NCI-H2171 (cell line): ENCODE measurements at places on chromosomes 3 and 15.

DNA sequence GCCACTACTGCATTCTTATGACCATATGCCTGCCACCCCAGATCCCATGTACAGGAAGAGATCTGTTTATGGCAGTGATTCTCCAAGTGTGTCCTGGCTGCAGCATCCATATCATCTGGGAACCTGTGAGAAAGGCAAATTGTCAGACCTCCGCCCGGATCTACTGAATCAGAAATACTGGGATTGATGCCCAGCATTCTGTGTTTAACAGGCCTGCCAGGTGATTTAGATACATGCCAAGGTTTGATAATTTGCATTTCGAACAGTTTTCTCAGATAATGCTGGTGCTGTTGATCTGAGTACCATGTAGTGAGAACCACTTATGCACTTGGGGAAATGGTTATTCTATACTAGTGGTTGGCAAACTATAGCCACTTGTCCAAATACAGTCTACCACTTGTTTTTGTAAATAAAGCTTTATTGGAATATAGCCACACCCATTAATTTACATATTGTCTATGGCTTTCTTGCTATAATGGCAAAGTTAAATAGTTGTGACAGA lies 165.4 kb downstream of the SSR3 start:
- DNase-seq: no peak

GRCh38 chr15:80870366-80870765 lies 91.2 kb downstream of the CEMIP start:
- DNase-seq: no peak

- no peak for DNase-seq
Measured at GRCh38 chr3:14691239-14691638, 16.3 kb downstream of the C3orf20 start.

GRCh38 chr3:129371041-129371826 lies 57.2 kb downstream of the EFCAB12 start:
- no peak for DNase-seq

- DNase-seq: no peak
Measured at GRCh38 chr3:188299068-188299467, 145.1 kb downstream of the LPP start.

DNA sequence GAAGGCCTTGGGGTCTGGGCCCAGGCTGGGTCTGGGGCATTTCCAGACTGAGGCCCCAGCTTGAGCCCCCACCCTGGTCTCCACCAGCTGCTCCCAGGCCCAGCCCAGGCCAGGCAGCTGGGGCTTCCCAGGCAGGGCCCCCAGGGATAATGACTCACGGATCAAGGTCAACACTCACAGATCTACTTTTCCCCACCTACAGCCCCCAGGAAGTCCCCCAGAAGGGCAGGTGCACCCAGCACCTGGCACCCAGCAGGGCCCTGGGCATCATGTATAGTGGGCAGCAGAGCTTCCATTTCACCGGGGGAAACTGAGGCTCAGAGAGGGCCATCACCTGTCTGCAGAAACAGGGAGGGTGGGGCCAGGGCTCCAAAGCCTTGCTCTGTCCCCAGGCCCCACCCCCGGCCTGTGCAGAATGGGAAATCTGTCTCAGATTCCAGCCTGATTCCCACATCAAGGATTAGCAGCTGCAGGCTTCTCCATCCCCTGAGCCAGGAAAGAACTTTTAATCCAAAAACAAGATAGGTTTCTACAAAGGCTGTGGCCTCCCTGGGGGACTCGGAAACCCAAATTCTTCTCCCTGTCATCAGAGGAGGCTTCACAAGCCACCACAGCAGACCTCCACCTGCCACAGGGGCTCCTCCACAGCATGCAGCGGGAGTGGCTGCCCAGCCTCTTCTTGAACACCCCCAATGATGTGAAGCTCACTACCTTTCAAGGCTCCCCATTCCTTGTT lies 49.8 kb downstream of the IQSEC1 start:
- DNase-seq: peak; percentile 21

DNA sequence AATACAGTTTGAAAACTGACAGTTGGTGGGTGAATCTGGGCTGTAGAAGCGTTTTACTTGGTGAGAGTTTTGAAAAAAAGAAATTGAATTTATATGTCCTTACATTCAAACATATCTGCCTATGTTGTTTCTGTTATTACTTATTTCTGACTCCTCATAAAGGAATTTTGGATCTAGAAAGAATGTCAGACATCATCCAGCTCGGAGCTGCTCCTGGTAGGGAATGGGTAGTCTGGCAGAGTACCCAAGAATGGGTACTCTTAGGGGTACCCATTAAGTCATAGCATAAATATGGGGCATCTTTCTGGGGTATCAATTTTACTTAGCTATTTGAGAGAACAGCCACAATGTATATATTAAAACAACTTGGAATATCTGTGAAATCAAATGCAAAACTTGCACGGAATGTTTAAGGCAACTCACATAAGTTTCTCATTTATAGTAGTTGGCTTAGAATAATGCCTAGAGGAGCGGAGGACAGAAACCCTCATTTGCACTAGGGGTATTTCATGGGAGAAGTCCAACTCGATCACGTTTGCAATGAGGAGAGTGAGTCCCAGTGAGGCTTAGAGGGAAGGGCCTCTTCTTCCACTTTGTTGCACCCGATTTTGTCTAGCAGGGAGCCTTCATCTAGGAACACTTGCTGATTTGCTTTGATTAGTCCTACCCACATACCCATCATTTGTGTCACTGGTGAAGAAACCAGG lies 2.4 kb upstream of the LARP6 start:
- DNase-seq: no peak

GRCh38 chr3:153456833-153457545 lies 295.0 kb downstream of the RAP2B start:
- DNase-seq: no peak

- no peak for DNase-seq
Measured at GRCh38 chr3:194100856-194101390, 35.0 kb upstream of the HES1 start.

GRCh38 chr3:114504941-114505628 lies 211.3 kb downstream of the TIGIT start:
- no peak for DNase-seq

DNA sequence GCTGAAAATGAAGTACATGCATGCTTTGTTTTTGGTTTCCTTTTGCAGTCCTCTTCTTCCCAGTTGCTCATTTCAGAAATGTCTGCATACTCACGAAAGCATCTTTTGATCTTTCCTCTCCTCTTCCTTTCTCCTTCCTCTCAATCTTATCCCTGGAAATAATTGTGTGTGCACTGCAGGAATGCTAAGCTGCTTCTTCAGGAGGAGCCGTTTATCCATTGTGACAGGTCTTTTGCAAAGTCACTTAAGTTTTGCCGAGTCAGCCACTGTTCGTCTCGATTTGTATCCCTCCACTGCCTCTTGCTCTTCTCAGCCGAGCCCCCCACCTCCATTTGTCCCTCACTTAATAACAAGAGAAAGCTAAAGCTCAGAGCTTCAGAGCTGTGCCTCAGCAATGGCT lies 597.6 kb downstream of the AGBL1 start:
- no peak for DNase-seq

DNA sequence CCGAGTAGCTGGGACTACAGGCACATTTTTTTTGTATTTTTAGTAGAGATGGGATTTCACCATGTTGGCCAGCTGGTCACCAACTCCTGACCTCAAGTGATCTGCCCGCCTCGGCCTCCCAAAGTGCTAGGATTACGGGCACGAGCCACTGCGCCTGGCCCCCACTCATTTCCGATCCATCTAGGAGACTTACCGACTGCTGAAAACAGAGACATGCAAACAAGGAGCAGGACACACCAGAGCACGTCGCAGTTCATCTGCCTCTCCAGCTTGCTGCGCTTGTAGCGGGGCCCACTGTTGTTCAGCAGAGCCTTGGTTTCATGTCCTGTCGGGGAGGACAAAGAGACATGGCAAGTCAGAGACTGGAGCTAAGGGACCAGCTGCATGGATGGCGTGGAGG lies 137.4 kb downstream of the ATP10A start:
- DNase-seq: no peak

- no peak for DNase-seq
Measured at GRCh38 chr3:10912786-10913185, 79.8 kb upstream of the SLC6A1 start.

DNA sequence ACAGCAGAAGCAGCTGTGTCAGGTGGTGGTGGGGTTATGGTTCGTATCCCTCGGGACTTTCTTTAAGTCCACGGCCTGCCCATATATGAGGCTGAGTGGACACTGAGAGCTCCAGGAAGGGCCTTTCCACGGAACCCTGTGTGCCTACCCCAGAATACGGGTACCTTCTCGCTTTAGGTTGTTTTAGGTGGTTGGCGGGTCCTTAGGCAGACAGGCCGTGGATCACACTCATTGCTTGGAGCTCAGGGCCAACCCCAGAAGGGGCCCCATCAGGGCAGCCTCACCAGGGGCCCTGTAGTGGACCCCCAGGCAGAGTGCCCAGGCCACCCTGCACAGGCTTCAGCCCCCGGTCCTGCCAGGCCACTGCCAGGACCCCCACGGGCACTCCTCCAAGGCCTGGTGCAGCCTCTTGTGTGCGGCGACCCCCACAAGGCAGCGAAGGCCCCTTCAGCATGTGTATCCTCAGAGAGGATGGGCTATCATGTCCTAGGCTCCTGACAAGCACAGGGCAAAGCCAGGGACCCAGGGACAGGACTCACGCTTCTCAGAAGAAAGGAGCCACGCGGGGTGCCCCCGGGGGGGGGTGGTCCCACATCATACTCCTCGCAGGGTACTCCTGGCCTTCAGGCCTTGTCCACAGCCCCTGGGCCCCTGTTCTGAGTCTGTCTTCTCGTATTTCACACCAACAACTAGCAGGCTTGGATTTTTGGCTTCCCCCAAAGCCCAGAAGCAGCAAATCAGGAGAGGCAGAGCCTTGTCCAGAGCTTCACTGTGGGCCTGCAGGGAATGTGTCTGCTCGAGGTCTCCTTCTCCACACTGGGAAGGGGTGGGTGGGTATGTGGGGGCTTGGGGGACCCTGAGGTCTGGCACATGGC lies 93.4 kb downstream of the LRRK1 start:
- DNase-seq: no peak

DNA sequence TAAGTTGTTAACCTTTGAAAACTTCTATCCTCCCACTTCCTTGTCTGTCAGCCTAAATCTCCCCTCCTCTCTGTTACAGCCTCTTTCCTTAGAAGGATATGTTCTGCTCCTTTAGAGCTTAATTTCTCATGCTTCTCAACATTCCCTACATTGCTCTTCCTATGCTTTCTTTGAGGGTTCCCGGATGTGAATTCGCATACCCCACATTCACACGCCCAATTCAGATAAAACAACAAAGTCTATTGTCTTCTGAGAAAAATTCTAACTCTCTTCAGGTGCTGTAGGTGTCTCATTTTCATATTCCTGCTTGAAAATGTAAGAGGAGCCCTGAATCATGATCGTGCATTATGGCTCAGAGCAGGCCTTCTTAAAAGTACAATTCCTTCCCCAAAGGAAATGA lies 171.8 kb upstream of the DPH6 start:
- no peak for DNase-seq

DNA sequence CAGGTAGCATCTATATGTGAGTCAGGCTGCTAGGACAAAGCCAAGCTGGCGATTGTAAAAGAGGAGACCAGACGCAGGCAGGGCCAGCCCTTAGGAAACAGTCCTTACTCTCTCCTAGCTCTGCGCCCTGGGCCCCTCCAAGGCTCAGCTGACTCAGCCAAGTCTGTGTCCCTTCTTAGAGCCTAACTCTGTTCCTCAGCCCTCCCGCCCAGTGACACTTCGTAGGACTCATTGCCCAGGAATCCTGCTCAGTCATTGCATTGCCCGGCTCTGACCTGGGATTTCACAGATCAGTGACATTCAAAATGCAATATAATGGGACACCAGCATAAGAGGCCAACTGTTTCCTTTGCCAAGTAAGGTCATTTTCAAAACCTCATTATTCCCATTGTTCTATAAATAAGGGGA lies 244.2 kb downstream of the TLE3 start:
- no peak for DNase-seq

DNA sequence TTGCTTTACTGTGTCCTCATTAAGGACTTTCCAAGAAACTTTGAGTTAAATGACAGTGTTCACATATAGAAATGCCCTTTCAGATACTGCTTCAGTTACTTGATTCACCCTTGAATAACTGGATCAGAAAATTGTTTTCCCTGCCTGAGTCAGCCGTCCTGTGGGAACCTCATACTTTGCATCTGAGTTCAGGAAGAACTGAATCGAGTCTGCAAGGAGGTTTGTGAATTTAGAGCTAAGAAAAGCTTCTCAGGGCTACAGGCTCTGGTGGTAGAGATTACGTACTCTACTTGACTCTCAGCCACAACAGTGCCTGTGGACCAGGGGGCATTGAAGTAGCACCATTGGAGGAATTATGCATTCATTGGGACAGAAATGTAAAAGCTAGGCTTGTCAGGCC lies 252.4 kb upstream of the C2CD4B start:
- no peak for DNase-seq

- no peak for DNase-seq
Measured at GRCh38 chr3:173403376-173403775, 5.8 kb downstream of the NLGN1 start.

DNA sequence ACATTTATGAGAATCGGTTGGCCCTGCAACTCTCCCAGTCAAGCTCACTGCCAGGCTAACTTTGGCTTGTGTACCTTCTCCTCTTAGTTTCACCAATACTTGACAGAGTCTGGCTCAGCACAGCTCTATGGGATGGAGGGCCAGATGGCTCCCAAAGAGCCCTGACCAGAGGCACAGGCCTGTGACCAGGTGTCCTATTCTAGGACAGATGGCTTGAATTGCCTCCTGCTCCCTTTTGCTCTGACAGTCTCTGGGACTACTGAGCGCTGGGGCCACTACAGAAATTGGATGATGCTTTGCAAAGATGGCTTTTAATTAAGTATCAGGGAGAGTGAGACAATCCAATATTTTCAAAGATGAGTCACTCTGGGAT lies 10.3 kb upstream of the ARID3B start:
- no peak for DNase-seq

DNA sequence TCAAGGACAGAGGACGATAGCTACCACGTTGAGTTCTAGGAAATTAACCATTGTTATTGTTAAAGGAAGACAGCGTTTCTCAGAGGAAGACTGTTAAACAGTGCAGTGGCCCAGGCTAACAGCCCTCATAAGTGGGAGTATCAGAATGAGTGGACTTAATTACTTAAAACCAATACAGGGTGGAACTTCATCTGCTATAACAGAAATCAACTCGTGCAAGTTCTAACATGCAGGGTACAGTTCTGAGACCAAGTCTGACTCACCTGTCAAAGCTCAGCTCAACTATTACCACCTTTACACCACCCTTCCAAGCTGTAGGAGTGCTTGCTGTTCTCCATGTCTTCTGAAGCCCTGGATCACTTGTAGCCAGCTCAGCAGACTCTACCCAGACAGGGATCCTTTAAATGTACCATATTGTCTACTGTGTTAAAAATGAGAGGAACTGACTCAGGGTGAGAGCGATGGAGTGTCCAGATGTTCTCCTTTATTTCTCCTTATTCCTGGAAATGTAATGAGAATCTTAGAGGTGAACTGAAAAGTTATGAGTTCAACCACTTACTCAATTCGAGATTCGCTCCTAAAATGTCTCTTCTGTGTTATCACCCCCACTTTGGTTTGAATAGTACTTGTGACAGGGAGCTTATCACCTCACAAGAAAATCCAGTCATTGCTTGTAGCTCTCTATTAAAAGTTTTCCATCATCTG lies 26.5 kb downstream of the CD86 start:
- DNase-seq: no peak

GRCh38 chr3:172044833-172045585 lies 5.6 kb downstream of the FNDC3B start:
- DNase-seq: no peak
